ENCODE measurements at places on chromosomes 11 and 22. TPM values are rescaled to one million over a fixed set of nuclear protein-coding genes. Genes with fewer than 3 reads are reported as not detected.

JHY gene
- total RNA-seq, result 0.64 TPM

HEPHL1 gene
- total RNA-seq, result not detected

EIF3F gene
- total RNA-seq, result 302 TPM

HORMAD2 gene
- total RNA-seq, result not detected

HIKESHI gene
- total RNA-seq, result 90.4 TPM

KBTBD4 gene
- total RNA-seq, result 44.7 TPM

PNPLA3 gene
- 2.0 TPM for total RNA-seq

DNA sequence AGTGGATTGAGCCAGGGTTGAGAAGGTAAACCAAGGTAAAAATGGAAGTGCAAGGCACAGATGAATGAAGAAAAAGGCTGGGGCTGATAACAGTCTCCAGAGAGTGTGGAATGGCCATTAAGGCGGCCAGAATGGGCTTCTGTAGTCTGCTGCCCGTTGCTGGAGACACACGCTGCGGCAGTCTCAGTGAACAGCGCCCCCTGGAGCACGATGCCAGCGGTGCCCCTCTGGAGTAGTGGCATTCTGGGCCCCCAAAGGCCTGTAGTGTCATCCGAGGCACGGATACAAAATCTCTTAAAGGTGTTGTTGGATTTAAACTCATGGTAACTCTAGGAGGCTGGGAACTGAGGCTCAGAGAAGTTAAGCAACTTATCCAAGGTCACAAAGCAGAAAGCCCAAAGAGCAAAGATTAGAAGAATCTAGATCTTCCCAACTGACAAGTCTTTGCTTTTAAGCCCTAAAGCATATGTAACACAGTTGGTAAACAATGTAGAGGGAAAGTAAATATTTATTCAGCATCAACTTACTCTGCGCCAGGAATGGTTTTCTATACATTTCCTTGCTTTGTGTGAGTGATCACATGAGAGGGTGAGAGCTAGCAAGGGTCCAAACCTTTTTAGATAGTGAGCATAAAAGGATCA is 18.2 kb downstream of the KCNJ1 start:
- peak; percentile 5 for DNase-seq

GRCh38 chr22:29580200-29580810 is 608 bp downstream of the NIPSNAP1 start:
- DNase-seq, result no peak

GRCh38 chr22:44795701-44796630 is 43.6 kb downstream of the ARHGAP8 start:
- no peak for DNase-seq

DNA sequence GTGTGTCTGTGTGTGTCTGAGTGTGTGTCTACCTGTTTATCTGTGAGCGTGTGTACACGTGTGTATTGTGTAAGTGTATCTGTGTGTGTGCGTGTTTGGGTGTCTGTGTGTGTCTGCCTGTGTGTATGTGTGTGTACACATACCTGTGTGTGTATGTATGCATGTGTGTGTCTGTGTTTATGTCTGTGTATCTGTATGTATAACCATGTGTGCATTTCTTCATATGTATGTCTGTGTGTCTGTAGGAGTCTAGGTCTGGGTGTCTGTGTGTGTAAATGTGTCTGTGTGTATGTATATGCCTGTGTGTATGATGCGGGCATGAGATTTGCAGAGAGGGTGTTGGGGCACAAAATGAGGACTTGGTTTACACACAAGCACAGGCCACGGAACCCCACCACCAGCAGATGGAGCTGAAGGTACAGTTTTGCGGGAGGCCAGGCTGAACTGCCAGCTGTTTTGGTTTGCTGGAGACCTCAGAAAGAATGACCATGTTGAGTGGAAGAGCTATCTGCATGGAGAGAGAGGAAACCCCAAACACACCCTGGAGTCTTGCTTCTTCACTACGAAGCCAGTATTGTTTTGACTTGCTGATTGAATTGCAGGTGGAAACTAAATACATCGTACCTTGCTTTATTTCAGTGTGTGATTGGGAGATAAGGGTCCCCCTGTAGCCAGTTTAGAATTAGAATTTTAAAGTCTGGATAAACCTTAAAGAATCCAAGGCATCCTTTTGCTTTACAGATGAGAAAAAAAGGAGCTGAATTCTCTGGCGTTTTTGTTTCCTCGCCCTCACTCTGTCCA is 497.2 kb downstream of the NTM start:
- peak; percentile 53 for DNase-seq

- DNase-seq, result no peak
Observed at GRCh38 chr11:123181075-123181474, 14.0 kb downstream of the CLMP start.

DNA sequence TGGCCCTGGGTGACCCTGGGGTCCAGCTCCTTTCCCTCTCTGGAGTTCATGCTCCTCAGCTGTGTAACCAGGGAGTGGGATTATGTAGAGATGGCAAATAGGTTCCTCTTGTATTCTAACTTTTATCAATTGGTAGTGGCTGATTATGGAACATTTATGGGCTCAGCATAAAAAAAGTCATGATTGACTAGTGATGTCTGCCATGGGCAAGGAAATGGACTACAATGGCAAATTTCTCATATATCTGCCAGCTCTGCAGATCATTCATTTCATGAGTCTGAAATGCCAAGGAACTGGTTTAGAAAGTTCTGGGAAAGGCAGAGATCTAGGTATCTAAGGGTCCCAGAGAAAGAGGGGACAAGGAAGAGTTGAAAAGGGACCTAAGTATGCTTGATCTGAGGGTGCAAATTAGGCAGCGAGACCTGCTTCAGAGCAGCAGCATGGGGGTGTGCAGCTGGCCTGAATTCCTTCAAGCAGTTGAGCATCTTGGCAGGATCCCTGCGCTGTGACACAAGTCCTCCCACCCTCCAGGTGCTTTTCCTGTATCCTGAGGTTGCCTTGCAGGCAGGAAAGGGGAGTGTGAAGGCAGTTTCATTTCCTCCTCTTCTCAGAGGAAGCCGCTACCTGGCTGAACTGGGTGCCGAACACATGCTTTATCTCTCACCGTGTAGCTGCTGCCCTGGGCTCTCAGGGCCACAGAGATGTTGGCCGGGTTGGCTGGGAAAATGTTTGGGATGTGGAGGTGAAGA is 10.4 kb downstream of the SLC15A3 start:
- DNase-seq, result no peak

- DNase-seq, result no peak
Observed at GRCh38 chr22:26906464-26906863, 249.1 kb downstream of the MIAT start.

DNA sequence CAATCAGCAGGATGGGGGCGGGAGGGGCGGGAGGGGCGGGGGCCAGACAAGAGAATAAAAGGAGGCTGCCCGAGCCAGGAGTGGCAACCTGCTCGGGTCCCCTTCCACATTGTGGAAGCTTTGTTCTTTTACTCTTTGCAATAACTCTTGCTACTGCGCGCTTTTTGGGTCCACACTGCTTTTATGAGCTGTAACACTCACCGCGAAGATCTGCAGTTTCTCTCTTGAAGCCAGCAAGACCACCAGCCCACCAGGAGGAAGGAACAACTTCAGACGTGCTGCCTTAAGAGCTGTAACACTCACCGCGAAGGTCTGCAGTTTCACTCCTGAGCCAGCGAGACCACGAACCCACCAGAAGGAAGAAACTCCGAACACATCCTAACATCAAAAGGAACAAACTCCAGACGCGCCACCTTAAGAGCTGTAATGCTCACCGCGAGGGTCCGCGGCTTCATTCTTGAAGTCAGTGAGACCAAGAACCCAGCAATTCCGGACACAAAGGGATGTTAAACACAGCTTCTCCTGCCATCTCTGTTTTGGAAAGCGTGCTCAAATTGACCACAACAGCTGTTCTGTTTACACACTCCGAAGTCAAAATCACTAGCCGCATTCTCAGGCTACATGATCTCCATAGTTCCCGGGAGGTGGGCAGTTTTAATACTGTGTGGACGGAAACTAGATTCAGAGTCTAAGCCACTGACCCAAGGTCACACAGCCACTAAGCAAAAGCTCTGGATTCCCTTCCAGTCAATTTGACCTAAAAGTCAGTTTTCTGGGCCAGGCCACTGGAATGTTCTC is 11.9 kb downstream of the PLAAT2 start:
- no peak for DNase-seq

DNA sequence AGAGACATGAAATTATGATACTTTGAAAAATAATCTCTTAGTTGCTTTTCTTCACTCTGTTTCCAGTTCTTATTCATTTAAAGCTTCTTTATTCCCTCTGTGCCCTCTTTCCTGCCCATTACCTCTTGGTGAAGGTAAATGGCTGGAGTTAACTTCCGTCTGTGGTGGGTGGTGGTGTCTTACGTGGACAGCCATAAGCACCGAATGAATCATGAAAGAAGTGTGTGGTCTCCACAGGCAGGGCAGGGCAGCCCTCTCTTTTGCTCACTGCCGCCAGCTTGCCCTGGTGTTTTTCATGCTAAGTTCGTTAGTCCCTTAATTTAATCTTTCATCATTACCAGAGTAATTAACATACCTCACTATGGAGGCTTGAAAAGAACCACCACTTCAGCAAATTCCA is 98.7 kb upstream of the SORL1-AS1 start:
- DNase-seq, result no peak

DNA sequence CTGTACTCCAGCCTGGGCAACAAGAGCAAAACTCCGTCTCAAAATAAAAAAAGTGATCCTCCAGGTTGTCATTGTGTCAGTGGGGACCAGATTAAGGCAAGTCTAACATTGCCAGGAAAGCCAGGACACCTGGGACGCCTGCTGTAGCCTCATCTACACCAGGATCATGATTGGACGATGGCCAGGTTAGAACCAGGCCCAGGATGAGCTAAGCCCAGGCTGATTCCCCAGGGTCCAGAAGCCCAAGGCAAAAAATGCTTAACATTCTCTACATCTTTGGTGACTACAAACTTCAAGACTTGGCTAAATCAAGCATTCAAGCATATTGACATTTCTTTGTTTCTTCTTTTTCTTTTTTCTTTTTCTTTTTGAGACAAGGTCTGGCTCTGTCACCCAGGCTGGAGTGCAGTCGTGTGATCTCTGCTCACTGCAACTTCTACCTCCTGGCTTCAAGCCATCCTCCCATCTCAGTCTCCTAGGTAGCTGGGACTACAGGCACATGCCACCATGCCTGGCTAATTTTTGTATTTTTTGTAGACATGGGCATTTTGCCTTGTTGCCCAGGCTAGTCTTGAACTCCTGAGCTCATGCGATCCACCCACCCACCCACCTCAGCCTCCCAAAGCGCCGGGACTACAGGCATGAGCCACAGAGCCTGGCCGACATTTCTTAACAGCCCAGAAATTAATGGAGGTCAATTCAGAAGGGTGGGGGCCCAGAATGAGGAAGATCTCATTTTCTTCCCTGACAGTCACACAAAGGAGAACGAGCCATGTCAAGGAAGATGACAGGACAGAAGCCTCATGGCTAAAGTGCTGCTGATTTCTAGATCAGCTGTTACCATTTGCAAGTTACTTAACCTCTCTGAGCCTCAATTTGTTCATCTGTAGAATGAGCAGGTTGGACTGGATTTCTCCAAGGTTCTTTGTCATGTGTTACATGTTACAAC is 12.5 kb upstream of the PTPRJ start:
- no peak for DNase-seq

DNA sequence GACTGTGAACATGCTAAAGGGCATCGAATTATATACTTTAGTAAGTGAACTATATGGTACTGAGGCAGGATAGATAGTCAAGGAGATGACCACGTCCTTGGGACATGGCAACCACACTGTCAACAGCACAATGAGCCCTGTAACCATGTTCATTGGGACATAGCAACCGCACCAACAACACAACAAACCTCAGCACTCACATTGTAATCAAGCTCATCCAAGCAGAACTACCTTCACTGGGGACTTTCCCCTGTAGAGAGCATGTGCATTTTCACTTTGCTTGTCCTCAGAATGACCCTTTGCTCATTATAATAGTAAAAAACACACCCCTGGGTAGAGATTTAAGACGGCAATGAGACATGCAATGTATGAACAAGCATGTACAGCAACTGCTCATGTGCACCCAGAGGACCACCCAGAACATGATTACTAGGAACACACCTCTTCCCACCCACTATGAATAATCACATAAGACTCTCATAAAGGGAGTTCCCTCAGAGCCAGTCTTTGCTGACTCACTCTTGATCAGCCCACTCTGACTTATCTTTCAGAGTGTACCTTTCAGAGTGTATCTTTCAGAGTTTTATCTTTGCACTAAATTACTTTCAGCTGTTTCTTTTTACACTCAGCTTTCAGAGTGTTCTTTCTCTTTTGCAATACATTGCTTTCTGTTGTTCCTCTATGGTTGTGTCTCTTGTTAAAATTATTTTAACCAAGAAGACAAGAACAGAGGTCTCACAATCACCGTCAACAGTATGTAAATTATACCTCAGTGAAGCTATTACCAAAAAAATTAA is 4.1 kb upstream of the PLAAT2 start:
- peak; percentile 92 for DNase-seq

- peak; percentile 22 for DNase-seq
Observed at GRCh38 chr22:30362651-30363281, 6.0 kb downstream of the CCDC157 start.

GRCh38 chr11:118533769-118534729 is 3.1 kb downstream of the TMEM25 start:
- DNase-seq, result no peak

- DNase-seq, result no peak
Observed at GRCh38 chr22:27994481-27995331, 75.7 kb upstream of the PITPNB start.

DNA sequence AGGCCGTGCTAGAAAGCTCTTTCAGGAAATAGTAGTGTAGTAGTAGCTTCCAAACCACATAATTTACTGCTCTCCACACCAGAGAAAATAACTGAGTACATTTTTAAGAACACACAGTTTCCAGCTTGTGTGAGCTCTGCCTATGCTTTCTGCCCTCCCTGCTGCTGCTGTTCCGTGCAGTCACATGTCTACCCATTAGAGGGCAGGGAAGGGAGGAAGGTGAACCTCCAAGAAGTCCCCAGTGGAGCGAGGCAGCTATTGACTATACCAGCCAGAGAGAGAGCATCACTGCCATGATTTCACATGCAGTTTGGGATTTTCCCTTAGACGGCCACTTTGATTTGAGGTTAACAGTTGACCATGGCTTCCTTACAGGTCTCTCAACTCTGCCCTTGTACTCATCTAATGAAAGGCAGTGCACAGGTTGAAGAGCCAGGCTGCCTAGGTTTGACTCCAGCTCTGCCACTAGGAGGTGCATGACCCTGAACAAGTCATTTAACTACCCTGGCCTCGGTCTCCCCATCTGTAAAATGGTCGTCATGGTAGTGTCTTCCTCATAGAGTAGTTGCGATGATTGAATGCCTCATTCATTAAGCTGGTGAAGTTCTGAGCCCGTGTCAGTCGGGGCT is 19.7 kb upstream of the CTTN start:
- no peak for DNase-seq

GRCh38 chr22:21714786-21715185 is 20.8 kb downstream of the YPEL1 start:
- no peak for DNase-seq
